H1 (cell line): ENCODE measurements at places on chromosomes 16 and 17.
A peak's percentile ranks its signal among the peaks of the same experiment; 100 is the strongest.

GRCh38 chr16:55917373-55918160 lies 42.4 kb upstream of the CES5A start:
- DNase-seq: no peak

DNA sequence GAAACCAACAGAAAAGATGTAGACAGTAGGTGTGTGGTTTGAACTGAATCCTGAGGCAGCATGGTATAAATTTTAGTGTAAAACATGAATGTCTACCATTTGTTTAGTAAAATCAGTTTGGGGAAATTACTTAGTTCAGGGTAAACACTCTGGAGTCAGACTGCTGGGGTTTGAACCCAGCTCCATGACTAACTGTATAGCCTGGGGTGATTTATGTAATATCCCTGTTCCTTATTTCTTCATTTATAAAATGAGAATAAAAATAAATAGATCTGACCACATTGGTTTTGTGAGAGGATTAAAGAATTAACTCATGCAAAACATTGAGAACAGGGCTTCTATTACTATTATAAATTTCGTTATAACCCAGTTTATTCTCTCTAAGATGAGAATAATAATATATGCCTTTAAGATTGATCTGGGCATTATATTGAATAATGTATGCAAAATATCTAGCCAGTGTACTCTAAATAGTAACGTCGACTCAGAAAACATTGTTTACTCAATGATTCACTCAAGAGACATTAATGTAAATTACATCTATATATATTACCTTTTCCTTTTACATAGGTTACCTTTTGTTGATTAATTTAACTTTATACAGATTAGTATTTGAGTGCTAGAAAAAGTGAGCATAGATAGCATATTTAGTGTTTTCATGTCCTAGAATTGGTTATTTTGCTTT lies 120.6 kb upstream of the KCNJ16 start:
- no peak for DNase-seq

GRCh38 chr16:48203974-48204824 lies 39.9 kb upstream of the LONP2 start:
- no peak for DNase-seq

- DNase-seq: no peak
Measured at GRCh38 chr17:36494674-36495073, 8.2 kb downstream of the ZNHIT3 start.

- DNase-seq: no peak
Measured at GRCh38 chr17:69637446-69638156, 223.1 kb downstream of the MAP2K6 start.

- no peak for DNase-seq
Measured at GRCh38 chr17:35693662-35694061, 37.8 kb upstream of the RASL10B start.

GRCh38 chr17:79818026-79818758 lies 21.0 kb downstream of the CBX4 start:
- DNase-seq: no peak

DNA sequence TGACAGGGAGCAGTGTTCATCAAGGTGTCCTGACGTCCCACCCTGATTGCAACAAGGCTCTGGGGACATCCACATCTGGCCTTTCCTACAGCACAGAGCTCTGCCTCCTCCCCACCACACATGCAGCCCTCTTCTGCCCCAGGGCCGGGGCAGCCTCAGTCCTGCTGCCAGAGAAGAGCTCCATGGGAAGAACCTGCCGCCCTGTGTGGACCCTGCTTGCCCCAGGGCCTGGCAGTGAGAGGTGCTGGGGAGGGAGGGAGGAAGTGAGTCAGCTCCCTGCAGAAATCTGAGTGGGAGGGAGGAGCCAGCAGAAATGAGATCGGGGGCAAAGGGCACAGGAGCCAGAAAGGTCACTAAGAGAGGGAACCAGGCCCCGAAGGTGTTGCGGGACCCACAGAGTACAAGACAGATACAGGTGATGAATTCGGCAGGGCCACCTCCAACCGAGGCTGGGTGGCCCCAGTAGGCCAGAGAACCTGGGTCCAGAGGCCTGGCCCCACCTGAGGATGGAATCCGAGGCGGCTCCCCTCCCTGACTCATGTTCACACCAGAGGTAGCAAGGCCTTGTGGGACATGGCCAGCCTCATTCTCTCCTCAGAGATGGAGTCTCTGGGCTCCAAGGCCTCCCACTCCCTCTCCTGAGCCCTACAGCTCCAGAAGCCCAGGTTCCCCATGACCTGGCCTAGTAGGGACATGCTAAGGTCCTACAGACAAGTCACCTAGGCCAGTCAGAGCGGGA lies 24.8 kb downstream of the MYO18A start:
- DNase-seq: no peak

DNA sequence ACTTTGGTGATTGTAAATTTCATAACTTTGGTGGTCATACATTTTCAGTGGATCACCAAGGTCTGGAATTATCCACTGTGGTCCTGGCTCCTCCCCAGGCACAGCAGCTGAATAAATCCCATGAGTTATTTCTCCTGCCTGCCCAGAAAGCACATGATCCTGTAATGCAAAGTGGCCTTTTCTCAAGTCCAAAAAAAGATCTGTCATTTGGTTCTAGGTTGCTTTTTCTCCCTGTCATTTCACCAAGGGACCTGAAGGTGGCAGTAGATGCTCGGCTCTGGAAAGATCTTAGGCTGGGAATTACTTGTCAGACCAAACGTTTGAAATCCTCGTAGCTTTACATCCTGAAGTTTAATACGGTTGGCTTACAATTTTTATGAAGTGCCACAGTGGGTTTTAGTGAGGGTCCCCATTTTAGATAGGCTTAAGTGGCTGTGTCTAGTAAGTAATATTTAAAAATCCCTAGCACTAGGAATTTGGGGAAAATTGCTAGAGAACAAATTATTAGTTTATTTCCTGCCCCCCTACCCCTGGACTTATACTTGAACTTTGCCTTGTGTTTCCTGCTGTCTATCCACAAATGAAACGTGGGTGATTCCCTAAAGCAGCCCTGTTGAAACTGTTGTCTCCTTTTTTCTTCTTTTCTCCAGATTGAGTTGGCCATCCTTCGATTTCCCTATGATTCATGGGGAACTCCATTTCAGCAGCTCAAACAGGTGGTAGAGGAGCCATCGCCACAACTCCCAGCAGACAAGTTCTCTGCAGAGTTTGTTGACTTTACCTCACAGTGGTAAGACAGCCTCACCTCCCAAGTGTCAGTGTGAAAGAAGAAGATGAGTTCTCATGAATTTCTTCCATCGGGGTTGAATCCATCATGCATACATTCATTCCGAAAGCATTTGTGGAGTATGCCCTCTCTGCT lies 111.7 kb downstream of the MAP2K6 start:
- peak; percentile 52 for DNase-seq

DNA sequence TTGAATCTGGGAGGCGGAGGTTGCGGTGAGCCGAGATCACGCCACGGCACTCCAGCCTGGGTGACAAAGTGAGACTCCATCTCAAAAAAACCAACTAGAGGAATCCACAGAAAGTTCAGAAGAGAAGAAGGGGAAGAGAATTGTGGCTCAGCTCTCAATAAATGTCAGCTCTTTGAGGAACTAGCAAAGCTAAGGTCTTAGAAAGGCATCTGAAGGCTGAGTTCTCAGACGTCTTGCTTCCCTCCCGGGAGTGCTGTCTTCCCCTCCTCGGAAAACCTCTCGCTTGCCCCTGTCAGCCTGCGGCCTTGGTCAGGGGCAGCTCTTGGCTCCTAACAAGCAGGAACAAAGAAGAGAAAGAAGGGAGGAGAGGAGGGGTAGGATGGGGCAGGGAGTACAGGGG lies 5.3 kb downstream of the SHPK start:
- DNase-seq: no peak

- no peak for DNase-seq
Measured at GRCh38 chr17:45096926-45097325, 35.4 kb downstream of the PLCD3 start.

GRCh38 chr16:8887431-8887765 lies 5.2 kb downstream of the LITAFD start:
- DNase-seq: no peak

- DNase-seq: no peak
Measured at GRCh38 chr17:47778184-47778635, 43.4 kb downstream of the OSBPL7 start.

GRCh38 chr16:86307514-86307903 lies 202.8 kb upstream of the FOXF1 start:
- DNase-seq: no peak

DNA sequence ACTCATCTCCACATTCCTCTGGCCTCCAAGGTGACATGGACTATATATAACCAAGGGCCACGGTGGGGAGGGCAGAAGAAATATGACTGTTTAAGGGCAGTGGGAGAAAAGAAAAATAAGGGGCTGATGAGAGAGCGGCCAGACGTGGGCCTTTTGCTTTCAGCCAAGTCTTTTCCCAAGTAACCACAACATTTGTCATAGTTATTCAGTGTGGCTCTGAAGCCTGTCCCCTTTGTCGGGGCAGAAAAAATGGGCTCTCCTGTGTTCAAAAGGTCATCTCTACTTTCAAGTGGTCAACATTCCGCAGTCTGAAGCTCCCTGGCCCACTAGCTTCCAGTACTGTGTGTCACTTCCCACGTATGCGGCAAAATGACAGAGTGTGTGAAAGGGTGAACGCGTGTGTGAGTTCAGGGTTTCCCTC lies 245.4 kb downstream of the NTN1 start:
- DNase-seq: no peak

DNA sequence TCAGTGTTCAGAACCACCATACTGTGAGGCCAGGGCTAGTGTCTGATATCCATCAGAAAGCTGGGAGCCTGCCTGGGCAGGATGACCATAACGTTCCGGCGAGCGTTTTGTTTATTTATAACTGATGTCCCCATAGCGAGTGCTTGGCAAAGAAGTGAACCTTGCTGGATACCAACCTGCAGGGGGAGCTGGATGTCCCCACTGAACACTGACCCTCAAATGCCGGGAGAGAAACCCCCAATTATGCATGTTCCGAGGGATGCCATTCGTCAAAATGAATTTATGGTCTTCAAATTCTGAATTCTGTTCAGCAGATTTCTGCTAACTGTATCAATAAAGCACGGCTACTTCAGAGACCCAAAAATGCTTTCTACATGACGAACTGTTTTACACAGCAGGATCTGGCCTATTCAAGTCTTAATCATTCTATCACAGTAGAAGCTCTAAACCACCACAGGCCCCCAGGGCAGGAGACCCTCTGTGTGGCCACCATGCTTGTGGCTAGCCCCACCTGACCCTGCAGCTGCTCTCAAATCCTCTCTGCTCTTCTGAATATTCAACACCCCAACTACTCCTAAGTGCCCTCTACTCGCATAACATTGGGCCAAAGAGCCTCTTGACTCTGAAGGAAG lies 15.2 kb downstream of the MED24 start:
- DNase-seq: no peak

- DNase-seq: no peak
Measured at GRCh38 chr17:6452471-6453266, 8.4 kb downstream of the PIMREG start.

DNA sequence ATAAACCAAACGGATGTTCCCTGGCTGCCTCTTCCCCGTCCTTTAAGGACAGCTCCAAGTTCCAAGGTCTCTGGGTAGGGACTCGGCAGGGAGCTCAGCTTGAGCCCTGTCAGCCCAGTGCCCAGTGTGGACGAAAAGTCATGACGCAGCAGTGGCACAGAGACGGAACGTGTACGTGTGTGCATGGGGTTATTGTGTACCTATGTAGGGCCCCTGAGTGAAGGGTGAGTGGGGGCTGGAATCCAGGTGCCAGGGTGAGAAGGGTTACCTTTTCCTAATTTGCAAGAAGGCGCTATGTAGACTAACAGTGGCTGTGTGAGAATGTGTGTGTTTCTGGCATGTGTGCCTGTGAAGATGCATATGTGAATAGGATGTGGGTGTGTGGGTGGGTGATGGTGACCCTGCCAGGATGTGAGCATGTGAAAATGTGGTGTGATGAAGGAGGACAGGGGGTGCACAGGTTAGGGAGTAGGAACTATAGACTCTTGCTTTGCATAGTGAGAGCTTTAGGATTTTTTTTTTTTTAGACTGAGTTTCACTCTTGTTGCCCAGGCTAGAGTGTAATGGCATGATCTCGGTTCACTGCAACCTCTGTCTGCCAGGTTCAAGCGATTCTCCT lies 6.0 kb downstream of the SCN4A start:
- no peak for DNase-seq

DNA sequence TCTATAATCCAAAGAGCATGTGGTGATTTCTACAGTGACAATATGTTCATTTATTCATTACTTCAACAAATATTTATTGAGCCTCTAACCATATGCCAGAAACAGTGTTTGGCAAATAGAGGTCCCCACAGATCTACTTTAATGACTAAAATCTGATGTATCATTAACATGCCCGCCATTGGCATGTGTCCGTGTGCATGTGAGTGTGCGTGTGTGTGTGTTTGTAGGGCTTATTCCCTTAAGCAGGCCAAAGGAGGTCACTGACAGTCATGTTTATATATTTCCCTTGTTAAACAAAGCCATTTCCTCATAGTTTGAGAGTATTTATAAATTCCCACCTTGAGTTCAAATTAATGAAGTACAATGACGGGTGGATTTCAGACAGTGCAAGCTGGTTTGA lies 174.4 kb upstream of the IRX6 start:
- no peak for DNase-seq

GRCh38 chr17:39744075-39744835 lies 6.5 kb downstream of the GRB7 start:
- DNase-seq: no peak

DNA sequence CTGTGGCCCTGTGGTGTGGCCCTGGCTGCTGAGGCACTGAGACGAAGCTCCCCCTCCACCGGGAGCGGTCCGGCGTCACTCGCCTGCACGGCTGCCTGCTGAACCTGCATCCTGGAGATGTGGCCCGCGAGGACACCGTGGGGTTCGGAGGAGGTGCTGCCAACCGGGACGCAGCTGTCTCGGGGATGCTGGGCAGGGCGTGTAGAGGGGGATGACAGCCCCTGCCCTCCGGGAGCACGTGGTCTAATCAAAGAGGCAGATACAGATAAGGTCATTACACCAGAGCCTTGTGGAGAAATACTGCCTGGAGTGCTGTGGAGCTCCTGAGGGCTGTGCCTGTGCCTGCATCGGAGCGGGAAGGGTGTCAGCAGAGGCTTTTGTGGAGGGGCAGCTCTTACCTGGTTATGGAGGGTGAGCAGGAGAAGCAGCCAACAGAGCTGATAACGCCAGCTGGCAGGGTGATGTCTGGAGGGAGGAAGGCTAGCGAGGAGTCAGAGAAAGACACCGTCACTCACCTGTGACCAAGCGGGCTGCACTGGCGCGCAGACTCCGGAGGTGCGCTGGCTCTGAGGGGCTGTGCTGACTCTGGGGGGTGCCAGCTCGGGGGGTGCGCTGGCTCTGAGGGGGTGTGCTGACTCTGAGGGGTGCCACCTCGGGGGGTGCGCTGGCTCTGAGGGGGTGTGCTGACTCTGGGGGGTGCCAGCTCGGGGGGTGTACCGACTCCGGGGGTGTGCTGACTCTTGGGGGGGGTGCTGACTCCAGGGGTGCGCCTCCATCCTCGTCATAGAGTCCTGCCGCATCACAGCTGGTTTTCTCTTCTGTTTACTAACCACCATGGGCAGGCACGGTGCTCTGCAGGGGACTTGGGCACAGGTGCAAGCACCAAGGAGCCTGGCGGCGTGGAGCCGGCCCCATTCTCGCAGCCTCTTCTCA lies 104.7 kb upstream of the CHMP6 start:
- DNase-seq: no peak

- no peak for DNase-seq
Measured at GRCh38 chr16:11585460-11586377, 1.0 kb downstream of the LITAF start.

- DNase-seq: no peak
Measured at GRCh38 chr16:79768276-79768970, 167.9 kb upstream of the MAF start.

GRCh38 chr16:56817938-56818337 lies 47.1 kb upstream of the SLC12A3 start:
- DNase-seq: no peak
